ENCODE measurements at places on chromosomes 3 and 15. TPM values are rescaled to one million over a fixed set of nuclear protein-coding genes. Genes with fewer than 3 reads are reported as not detected.

The ISG20 gene
- 7.5 TPM for polyA plus RNA-seq

The ITIH1 gene
- polyA plus RNA-seq: not detected

The MGLL gene
- polyA plus RNA-seq: 23.3 TPM

The PATL2 gene
- polyA plus RNA-seq: 0.18 TPM

The TEX55 gene
- not detected for polyA plus RNA-seq

The IL17RE gene
- polyA plus RNA-seq: 1.6 TPM

The XYLB gene
- 3.7 TPM for polyA plus RNA-seq

The GOLGA6D gene
- not detected for polyA plus RNA-seq

The CELF6 gene
- polyA plus RNA-seq: 0.22 TPM

The ADCY5 gene
- polyA plus RNA-seq: 0.08 TPM

The COL6A6 gene
- polyA plus RNA-seq: not detected

The TATDN2 gene
- polyA plus RNA-seq: 10.7 TPM

The SLC9C1 gene
- not detected for polyA plus RNA-seq

The ACKR2 gene
- not detected for polyA plus RNA-seq

The PRSS50 gene
- polyA plus RNA-seq: not detected

The ZBBX gene
- not detected for polyA plus RNA-seq

The ZBTB11 gene
- 4.2 TPM for polyA plus RNA-seq

The NR1I2 gene
- polyA plus RNA-seq: 0.03 TPM

The WNT7A gene
- not detected for polyA plus RNA-seq

The MCF2L2 gene
- 0.15 TPM for polyA plus RNA-seq

The GATA2 gene
- polyA plus RNA-seq: 28.8 TPM

The TEX9 gene
- polyA plus RNA-seq: 0.33 TPM

The CERS3 gene
- polyA plus RNA-seq: not detected

The CADM2 gene
- not detected for polyA plus RNA-seq

The STRC gene
- polyA plus RNA-seq: 0.25 TPM

The PROK2 gene
- polyA plus RNA-seq: not detected

The C3orf20 gene
- not detected for polyA plus RNA-seq

The ZMYND10 gene
- polyA plus RNA-seq: 0.33 TPM

The BCHE gene
- 0.40 TPM for polyA plus RNA-seq

The GOLGA8H gene
- polyA plus RNA-seq: 0.39 TPM
